Foreskin melanocyte (primary cell): ENCODE measurements at places on chromosomes 5 and 9.

GRCh38 chr9:130974697-130975096 is 34.3 kb upstream of the LAMC3 start:
- DNase-seq: no peak

GRCh38 chr5:157303667-157304327 is 37.9 kb downstream of the CYFIP2 start:
- no peak for DNase-seq

- DNase-seq: no peak
These were observed 52.3 kb upstream of the APC start for GRCh38 chr5:112685386-112685785.

- DNase-seq: no peak
These were observed 9.0 kb downstream of the CD274 start for GRCh38 chr9:5459289-5459829.

GRCh38 chr9:2163231-2163885 is 148.2 kb downstream of the SMARCA2 start:
- DNase-seq: no peak

- no peak for DNase-seq
These were observed 161.1 kb downstream of the TRPM6 start for GRCh38 chr9:74726581-74726980.

- DNase-seq: no peak
These were observed 214.4 kb downstream of the EFNA5 start for GRCh38 chr5:107456281-107456715.

GRCh38 chr9:23841304-23841703 is 15.3 kb upstream of the ELAVL2 start:
- no peak for DNase-seq

- no peak for DNase-seq
These were observed 115.7 kb upstream of the MPDZ start for GRCh38 chr9:13395156-13395555.

DNA sequence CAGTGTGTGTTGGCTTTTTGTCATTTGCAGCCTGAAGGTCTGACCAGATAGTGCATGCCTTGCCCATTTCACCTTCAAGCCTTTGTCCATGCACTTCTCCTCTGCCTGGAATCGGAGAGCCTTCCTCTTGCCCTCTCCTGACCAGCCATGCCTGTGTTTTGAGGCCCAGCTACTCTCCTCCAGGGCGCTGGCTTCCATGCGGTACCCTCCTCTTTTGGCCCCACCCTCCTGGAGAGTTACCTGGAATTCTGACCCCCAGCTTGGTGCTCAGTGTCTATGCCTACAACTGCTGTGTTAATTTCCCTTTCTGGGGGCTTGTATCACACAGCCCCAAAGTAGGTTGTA is 52.5 kb downstream of the CXXC5 start:
- no peak for DNase-seq

DNA sequence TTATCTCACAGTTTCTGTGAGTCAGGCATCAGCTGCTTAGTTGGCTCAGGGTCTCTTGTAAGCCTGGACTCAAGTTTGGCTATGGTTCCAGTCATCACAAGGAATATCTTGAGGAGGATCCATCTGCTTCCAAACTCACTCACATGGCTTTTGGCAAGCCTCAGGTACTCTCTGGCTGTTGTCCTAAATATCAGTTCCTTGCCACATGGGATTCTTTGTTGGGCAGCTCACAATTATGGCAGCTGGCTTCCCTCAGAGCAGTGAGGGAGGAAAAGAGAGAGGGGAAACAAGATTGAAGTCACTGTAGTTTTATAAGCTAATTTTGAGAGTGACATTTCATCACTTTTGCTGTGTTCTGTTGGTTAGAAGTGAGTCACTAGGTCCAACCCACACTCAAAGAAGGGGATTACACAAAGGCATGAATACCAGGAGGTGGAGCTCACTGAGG is 144.5 kb downstream of the GCNT1 start:
- DNase-seq: no peak

DNA sequence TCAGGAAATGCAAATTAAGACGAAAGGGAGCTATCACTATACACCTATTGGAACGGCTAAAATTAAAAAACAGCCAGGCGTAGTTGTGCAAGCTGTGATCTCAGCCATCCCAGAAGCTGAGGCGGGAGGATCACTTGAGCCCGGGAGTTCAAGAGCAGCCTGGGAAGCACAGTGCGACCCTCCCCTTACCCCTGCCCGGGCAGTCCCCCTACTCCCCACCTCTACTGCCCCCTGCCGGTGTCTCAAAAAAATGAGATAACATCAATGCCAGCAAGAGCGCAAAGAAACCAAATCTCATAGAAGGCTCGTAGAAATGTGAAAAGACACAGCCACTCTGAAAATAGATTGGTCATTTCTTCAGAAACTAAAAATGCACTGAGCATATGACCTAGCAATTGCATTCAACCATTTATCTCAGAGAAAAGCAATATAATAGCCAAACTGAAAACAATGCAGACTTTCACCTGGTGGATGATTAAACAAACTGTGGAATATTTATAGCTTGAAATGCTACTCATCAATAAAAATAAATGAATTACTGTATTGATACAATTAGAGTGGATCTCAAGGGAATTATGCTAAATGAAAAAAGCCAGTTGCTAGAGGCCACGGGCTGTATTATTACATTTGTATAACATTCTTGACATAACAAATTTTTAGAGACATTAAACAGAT is 20.6 kb downstream of the OR2V2 start:
- no peak for DNase-seq

GRCh38 chr5:79509244-79509885 is 4.6 kb downstream of the HOMER1 start:
- DNase-seq: no peak

GRCh38 chr9:132409828-132410528 is at the start of gene CFAP77:
CFAP77 (plus strand) TSS chr9:132410211; CDS start chr9:132410272, 61 bp downstream.
- DNase-seq: peak; percentile 38

- DNase-seq: no peak
These were observed 164.9 kb upstream of the PAPPA start for GRCh38 chr9:115988701-115989100.

- DNase-seq: no peak
These were observed 46.9 kb downstream of the ADAMTS2 start for GRCh38 chr5:179298181-179298993.

GRCh38 chr5:153043886-153044285 is 446.6 kb upstream of the GRIA1 start:
- DNase-seq: peak; percentile 52

- DNase-seq: no peak
These were observed 5.5 kb downstream of the CDC37L1 start for GRCh38 chr9:4684820-4685219.

- DNase-seq: peak; percentile 40
These were observed 80.0 kb upstream of the TUT7 start for GRCh38 chr9:86434039-86434726.

DNA sequence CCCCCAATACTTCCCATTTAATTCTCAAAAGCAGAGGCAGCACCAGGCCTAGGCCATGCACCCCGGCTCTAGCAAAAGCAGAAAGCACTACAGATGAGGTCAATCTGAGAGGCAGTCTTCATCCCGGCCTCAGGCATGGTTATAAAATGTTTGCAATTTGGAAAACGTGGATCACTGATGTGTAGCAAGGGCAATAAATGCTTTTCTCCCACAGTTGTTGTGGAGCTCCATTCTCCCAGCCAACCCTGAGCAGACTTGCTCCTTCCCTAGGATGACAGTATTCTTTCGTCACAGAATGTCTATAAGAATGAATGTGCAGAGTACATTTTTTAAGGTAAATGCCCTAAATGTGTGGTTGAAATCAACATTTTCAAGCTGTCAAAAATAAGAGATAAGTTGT is 157.3 kb upstream of the DAPK1 start:
- no peak for DNase-seq

DNA sequence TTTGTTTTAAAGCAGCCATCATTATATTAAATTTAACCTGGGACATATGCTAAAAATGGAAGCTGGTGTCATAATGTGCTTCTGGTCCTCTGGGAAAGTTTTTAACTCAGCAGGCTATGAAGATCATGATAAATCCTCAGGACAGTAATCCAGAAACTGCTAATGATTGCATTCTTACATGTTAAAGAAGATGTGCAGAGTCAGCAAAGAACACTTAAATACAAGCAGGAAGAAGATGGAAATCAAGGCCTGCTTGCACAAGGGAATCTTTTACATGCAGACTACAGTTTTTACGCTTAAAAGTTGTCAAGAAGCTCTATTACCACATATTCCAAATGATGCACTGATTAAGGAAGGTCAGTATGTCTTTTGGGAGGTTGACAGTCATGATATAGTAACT is 246.0 kb upstream of the PTPRD start:
- no peak for DNase-seq

- no peak for DNase-seq
These were observed 159.0 kb downstream of the KCTD16 start for GRCh38 chr5:144329681-144330080.

DNA sequence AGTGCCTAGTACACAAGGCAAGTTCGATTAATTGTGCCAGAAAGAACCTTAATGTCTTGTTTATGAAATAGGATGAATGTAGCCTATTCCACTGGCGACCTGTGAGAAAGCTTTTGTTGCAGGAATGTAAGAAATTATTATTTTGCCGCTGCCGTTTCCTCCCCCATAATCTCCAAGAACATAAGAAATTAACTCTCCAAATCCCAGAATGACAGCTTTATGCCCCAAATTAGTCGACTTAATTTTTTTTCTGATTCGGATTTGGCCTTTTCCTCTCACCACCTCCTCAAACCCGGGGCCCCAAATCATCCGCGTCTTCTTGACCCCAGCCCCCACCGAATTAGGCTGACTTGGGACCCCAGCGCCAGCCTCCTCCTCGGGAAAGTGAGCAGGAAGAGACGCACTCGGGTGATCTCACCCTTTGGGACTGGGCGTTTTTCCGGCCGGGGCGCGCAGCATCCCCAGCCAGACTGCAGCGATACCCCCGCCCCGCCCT is 682 bp upstream of the SPTAN1 start:
- DNase-seq: no peak

DNA sequence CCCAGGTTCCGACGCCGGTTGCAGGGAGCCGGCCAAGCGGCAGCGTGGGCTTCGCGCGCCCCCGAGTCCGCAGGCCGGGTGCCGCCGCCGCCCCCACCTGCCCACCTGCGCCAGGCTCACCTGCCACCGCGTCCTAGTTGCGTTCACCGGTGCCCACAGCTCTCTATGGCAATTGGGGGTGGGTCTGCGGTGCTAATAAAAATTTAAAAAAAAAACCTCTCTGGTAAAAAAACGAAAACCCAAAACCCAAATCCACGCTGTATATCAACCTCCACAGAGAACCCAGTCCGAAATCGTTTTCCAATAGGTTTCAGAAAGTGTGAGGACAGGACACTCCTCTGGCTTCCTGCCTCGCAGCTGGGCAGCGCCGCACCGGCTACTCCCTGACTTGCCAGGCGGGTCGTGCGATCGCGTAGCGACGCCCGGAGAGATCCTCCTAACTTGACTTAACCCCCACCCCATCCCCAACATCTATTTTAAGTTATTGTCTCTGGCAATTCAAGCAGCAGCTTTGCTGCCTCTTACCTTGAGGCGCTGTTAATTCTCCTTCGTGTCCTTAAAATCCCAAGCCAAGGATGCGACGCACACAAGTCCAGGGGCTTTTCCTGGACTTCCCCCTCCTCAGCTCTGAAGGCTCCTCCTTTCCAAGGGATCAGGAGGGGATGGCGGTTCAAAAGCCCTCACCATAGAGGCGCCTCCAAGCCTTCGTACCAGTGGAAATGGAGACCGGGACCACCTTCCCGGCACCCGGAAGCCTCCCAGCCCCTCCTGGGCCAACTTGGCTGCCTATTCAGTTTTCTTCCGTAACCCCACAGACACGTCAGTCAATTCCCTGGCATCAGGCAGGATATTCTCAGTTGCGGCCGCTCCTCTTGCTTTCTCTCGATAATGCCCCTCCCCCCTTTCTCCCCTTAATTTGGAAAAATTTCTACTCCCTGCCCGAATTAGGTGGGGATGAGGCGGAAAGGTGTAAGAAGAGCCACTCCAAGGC is 1639.4 kb upstream of the C9orf72 start:
- no peak for DNase-seq

DNA sequence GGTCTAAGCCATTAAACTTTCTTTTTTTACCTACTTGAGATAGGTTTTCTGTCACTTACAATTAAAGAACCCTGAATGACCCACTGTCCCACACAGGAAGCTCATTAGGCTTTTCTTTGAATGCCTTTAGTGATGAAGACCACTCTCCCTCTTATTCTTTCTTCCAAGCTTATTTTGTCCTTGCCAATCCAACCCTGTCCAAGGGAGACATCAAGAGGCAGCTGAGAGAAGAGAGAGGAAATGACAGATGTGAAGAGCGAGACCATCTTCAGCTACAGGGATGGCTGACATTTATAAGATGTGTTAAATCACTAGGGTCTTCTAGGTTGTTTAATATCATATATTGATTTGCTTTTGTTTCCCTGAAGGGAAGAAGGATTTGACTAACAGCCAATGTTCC is 133.5 kb downstream of the FAM114A2 start:
- DNase-seq: no peak

DNA sequence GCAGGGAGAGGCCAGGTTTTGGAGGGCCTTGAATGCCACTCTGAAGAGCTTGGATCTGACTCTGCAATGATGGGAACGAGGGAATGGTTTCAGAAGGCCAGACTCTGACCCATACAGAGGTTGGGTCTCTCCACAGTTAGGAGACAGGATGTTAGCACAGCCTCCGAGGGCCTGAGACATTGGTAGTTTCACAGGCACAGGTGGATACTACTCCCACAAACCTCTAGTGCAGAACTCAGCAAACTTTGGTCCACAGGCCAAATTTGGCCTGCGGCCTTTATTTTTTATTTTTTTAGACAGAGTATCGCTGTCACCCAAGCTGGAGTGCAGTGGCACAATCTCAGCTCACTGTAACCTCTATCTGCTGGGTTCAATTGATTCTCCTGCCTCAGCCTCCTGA is 2.9 kb downstream of the GNPDA1 start:
- DNase-seq: no peak

DNA sequence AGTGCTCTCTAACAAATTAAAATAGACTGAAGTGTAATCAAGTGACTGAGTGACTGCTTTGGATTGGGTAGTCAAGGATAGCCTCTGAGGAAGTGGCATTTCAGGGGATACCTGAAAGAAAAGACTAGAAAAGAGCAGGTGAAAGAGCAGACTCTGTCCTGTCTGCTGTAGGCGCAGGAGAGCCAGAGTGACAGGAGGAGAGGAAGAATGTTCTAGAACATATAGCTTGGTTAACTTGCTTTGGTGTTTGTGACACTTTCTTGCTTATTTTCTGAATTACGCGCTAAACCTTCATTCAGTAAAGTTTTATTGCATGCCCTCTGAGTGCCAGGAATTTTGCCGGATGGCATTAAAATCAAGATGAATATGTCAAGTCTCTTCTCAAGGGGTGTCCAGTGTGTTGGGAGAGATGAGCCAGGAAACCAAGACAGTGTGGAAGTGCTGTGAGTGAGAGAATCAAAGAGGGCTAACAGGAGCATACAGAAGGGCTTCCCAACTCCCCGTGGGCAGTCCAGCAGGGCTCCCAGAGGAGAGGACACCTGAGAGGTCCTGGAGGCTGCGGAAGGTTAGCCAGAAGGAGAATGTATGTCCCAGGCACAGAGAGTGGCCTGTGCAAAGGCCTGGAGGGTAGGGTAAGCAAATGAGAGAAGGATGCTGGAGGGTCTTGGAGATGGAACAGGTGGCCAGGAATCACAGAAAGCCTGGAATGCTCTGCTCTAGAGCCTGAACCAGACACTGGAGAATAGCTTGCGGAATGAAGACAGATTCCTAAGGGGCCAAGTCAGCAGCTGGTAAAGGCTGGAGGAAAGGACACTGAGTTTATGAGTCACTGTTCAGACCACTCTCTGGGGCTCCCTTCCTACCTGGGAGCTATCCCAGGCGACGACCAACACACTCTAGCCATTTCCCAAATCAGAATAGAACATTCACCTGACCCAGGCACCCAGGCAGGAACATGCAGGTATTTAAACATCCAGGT is 59.3 kb downstream of the SLC22A5 start:
- no peak for DNase-seq
